Osteocyte (in vitro differentiated cells): ENCODE measurements at places on chromosomes 12 and 14. TPM values are rescaled to one million over a fixed set of nuclear protein-coding genes. Genes with fewer than 3 reads are reported as not detected.

The RNASE3 gene
- total RNA-seq, result not detected in 2 replicates

The RITA1 gene
- total RNA-seq, result 19.9 and 20.5 TPM in 2 replicates

The TDRD9 gene
- total RNA-seq, result not detected in 2 replicates

The PLCZ1 gene
- not detected in 2 replicates for total RNA-seq

The SPPL3 gene
- total RNA-seq, result 61.7 and 70.3 TPM in 2 replicates

The STAC3 gene
- 1.8 and 2.4 TPM in 2 replicates for total RNA-seq
